RPMI7951 (cell line): ENCODE measurements at places on chromosomes 6 and 20. TPM values are rescaled to one million over a fixed set of nuclear protein-coding genes. Genes with fewer than 3 reads are reported as not detected.

The POM121L2 gene
- total RNA-seq = 0.12 TPM in 1 of 2 replicates, not detected in the other

The AURKA gene
- total RNA-seq = 216 and 231 TPM in 2 replicates

The ZNF831 gene
- total RNA-seq = not detected in 2 replicates

The CAGE1 gene
- total RNA-seq = not detected in 2 replicates

The CBLN4 gene
- not detected in 2 replicates for total RNA-seq

The CITED2 gene
- 40.0 and 47.6 TPM in 2 replicates for total RNA-seq

The PDE10A gene
- total RNA-seq = 10.7 and 11.3 TPM in 2 replicates

The CTAGE9 gene
- total RNA-seq = not detected in 2 replicates

The ARMC2 gene
- total RNA-seq = 0.78 and 1.2 TPM in 2 replicates
